ENCODE measurements at places on chromosomes 5 and 9.

DNA sequence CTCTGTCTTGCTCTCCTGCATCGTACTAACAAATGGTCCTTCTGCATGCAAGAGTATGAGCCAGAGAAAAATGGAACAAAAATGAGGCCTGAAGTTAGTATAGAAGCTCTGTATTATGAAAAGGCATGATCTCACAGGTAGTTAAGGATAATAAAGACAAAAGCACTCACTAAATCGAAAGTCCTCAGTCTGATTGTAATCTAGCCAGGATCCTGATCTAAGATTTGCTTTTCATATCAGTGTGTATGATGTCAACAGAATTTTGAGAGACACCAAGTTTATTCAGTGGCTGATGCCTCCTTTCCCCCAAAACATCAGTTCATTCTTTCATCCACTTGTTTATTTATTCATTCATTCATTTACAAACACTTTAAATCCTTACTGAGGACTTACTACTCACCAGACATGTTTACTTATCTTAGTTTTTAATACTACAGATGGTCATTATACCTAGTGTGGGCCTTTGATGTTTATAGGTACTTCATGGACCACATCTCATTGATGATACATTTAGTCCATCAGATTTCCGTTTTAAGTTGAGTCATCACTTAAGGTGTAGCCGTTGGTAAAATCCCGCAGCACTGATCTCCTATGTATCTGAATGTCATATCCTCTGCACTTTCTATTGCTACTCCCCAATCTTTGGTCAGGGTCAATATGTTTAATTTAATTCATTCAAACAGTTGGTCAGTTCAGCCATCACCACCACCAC is 105.2 kb upstream of the DHFR start:
- no peak for DNase-seq

- no peak for DNase-seq
Measured at GRCh38 chr9:111301195-111301594, 28.8 kb downstream of the OR2K2 start.

- no peak for DNase-seq
Measured at GRCh38 chr9:34553511-34554021, 30.8 kb upstream of the ENHO start.

GRCh38 chr5:95406426-95407090 is 15.4 kb downstream of the FAM81B start:
- no peak for DNase-seq

GRCh38 chr5:158273035-158273434 is 414.1 kb upstream of the CLINT1 start:
- DNase-seq, result no peak

All from central memory CD4-positive, alpha-beta T cell (primary cell).